ENCODE measurements at places on chromosomes 11 and 22.

- no peak for DNase-seq
Measured at GRCh38 chr22:45584121-45584570, 81.5 kb downstream of the FBLN1 start.

DNA sequence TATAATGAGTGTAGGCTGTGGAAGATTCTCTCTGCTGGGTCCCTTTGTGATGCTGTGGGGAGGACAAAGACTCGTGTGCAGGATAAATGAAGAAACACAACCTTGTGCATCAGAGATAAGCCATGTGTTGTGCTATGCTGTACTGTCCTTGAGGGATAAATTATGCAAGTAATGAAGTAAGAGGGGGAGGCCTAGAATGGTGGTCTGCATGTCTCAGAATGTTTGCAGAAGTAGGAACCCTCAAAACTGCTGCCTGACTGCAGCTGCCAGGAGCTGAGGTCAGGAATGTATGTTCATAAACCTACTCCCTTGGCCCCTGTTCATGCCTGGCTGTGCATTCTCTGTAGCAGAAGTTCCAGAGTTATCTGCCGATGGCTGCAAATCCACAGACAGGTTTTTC is 4.6 kb upstream of the SMCO4 start:
- no peak for DNase-seq

DNA sequence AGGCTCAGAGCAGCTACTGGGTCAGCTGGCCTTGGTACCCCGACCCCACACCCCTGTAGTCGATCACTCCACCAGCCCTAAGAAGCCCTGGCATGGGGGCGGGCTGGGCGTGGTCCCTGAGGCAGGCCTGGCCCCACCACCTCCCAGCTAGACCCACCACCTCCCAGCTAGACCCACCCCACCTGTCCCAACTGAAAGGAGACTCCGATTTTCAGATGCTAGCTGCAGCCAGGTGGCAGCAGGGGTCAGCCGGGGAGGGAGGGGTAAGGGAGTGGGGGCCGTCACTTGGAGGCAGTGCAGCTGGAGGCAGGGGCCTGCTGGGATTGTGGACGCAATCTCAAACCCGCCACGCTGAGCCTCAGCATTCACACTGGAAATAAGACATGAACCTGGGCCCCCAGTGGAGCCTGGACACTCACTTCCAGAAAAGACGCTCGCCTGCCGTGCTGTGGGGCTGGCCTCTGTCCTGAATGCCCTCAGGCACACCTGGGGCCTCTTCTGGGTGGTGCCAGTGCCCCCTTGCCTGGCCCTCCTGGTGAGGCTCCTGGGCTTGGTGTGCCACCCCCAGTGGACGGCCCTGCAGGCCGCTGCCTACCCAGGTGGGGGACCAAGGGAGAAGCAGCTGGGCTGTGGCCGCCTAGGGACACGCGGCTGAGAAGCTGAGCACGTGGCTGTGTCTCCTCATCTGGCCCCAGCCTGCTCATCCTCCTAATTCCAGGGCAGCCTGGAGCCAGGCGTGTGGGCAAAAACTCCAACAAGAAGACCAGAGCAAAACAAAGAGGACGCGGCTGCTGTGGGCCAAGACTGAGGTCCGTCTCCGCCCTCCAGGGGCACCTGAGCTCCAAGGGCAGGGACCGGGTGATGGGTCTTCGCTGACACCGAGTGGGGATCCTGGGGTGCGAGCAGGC is 26.7 kb downstream of the OSBPL5 start:
- DNase-seq = no peak

GRCh38 chr11:45087086-45087899 is 59.1 kb upstream of the PRDM11 start:
- no peak for DNase-seq

GRCh38 chr11:69539416-69540117 is 58.1 kb downstream of the LINC01488 start:
- DNase-seq = no peak

GRCh38 chr11:86704710-86705109 is 32.3 kb upstream of the ME3 start:
- no peak for DNase-seq

DNA sequence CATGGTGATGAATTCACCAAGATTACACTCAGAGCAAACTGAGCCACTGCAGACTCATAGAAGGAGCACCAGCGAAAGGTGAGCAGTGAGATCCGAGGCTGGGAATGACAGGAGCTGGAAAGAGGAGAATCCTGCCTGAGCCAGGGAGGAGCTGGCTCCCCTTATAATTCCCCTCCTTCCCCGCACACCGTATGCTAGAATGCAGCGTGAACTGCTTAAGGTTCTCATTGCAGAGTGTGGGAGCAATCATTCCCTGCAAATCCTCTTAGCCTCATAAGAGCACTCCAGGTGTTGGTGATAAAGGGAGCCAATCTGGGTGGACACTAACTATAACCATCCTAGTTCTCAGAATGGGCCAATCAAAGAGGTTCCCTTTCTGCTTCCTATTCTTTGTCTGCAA is 127.6 kb upstream of the TEAD1 start:
- DNase-seq = no peak

DNA sequence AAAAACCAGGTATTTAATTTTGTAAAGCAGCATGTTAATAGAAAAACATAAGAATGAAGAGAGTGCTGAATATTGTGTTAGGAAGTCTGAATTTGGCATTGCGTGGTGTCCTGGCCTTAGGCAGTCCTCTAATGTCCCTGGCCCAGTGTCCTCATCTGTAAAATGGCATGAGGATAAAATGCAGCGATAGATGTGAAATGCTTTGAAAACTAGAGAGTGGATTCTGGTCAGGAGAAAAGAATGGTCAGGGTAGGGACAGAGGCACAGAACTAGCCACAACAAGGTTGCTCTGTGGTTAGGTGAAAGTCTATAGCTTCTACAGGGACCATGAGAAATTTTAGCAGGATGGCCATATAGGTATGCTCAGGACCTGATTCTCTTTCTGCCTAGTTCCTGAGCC is 18.9 kb downstream of the RNF185 start:
- DNase-seq = no peak

- DNase-seq = no peak
Measured at GRCh38 chr22:30923168-30923900, 45.2 kb downstream of the MORC2 start.

GRCh38 chr11:63919267-63920125 is 2.5 kb upstream of the RCOR2 start:
- DNase-seq = no peak

DNA sequence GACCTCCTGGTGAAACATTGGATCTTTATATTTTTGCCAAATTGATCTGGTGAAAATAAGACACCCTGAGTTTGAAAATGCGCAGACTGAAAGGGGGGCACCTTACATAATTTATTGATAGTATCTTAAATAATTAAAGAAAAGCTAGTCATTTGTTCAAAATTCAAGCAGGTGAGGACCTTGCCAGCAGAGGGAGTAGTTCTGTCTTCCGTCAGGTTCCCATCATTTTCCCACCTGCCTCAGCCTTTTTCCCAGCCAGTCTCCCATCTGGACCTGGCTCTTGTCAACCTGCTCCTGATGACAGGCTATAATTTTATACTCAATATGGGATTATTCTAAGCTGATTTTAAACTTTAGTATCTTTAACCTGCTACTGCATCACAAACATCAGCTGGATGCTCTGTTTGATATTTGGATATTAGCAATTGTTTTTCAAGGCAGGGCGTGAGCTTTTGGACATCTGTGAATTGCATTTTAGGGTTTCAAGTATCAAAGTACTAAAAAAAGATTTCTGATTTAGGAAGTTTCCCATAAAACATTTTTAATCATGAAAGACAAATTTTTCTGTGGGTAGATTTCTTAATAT is 132.0 kb downstream of the ELP4 start:
- DNase-seq = peak; percentile 1

GRCh38 chr11:18408558-18409291 is 3.4 kb upstream of the LDHC start:
- DNase-seq = peak; percentile 35

GRCh38 chr22:48724899-48725298 is 1102.8 kb downstream of the BRD1 start:
- DNase-seq = no peak

DNA sequence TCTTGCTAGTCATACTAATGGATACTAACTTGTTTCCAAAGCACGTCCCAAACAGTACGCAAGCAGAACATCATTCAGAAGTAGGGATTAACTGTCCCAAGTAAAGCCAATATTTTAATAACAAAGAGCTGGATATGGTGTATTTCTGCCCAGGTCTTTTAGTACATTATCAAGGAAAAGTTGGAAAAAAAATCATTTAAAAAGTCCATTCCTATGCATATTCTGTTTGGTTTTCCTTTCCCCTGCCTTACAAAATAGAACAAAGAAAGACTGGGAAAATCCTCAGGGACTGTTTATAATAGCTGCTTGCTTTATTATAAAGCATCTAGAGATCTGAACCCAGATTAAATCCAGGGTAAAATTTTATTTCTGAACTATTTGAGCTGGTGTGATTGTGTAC is 83.9 kb downstream of the UVRAG start:
- DNase-seq = no peak

- peak; percentile 52 for DNase-seq
Measured at GRCh38 chr11:43943931-43944751, 1.7 kb downstream of the C11orf96 start.

DNA sequence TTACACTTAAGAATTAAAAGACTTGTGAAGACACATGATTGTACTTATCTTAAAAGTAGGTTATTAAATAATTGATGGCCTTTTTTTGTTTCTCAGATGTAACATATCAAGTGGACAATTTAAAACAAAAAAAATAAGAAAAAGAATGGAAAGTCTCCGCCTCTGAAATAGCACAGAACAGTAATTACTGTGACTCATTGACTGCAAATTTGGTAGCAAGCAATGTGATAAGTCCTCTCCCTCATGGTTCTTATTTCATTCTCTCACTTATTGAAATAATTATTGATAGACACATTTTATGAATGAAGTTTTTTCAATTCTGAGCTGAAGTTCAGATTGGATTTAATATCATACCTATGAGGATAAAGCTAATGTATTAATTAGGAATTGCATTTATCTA is 717.9 kb upstream of the LUZP2 start:
- no peak for DNase-seq

GRCh38 chr22:44292521-44292920 is 20.2 kb downstream of the SHISAL1 start:
- no peak for DNase-seq

- peak; percentile 45 for DNase-seq
Measured at GRCh38 chr22:17754233-17754925, 19.9 kb downstream of the BID start.

- DNase-seq = no peak
Measured at GRCh38 chr22:50309601-50309991, 2.1 kb upstream of the PLXNB2 start.

DNA sequence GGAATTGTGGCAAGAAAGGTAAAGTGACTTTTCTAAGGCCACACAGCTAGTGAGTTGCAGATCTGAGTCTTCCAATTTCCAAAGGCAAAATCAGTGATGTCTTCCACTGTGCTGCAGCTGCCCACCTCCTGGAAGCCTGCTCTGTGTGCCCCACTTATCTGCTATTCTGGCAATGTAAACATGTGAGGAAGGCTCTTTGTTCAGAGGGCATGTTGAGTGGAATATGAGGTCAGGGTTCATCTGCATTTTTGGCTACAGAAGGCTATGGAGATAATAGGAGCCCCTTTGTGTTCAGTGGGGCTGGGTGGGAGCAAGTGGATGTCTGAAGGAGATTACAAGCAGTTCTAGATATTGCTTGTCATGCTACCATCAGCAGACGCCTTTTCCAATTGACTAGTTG is 396.2 kb downstream of the BUD13 start:
- DNase-seq = no peak

- peak; percentile 46 for DNase-seq
Measured at GRCh38 chr11:122852074-122852795, 13.9 kb downstream of the CRTAM start.

DNA sequence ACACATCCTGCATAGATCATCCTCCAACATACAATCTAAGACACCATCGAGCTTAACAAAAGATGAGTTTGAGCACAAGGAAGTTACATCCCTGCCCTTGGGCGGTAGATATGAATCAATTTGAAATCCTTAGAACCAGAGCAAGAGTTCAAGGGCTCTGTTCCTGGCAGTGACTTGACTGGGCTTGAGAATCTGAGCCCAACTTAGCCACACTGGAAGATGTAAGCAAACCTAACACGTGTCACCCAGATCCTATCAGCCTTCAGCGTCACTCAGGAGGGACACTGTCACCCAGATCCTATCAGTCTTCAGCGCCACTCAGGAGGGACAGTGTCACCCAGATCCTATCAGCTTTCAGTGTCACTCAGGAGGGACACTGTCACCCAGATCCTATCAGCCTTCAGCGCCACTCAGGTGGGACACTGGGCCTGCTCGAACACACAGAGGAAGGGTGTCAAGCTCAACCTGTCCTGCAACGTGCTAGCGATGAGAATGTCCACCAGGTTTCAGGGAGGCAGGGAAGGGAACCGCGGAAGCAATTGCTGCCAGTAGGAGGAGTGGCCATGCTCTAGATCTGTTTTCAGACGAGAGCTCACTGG is 32.8 kb upstream of the CTSD start:
- DNase-seq = no peak

DNA sequence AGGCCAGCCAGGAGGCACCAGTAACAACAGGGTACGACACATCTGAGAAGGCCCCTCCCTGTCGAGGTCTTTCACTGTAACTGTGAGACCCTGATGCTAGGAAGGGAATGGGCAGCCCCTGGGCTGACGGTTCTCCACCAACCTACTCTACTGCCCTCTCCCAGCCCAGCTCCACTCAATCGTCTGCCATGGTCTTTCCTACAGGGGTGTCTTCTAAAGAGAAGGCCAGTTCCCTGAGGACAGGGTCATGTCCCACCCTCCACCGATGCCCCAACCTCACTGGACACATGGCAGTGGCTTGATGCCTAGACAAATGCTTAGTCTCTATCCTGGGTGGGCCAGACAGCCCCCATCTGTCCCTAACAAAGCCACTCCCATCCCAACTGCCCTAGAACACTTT is 46.0 kb upstream of the SLC25A1 start:
- DNase-seq = no peak

DNA sequence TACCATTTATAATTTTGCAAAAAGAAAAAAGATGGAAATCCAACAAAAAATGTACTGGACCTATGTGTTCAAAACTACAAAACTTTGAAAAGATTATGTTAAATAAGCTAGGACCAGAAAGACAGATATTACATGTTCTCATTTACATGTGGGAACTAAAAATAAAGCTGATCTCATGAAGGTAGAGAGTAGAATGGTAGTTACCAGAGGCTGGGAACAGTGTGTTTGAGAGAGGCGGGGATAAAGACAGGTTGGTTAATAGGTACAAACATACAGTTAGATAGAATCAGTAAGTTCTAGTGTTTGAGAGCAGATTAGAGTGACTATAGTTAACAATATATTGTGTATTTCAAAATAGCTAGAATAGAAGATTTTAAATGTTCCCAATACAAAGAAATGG is 71.6 kb downstream of the USP47 start:
- no peak for DNase-seq

- no peak for DNase-seq
Measured at GRCh38 chr11:132289590-132290256, 919.3 kb downstream of the NTM start.

- no peak for DNase-seq
Measured at GRCh38 chr11:95699631-95700470, 89.7 kb downstream of the FAM76B start.

- DNase-seq = no peak
Measured at GRCh38 chr11:132686886-132687285, 845.4 kb downstream of the OPCML start.

Data from stimulated activated CD4-positive, alpha-beta T cell treated with anti-CD3 and anti-CD28 coated beads, Interleukin-15, amount 100 ng/mL, for 24 hours (primary cell).